GM10248 (cell line): ENCODE measurements at places on chromosomes 1 and 21.

- no peak for DNase-seq
These were observed 48.0 kb upstream of the COG2 start for GRCh38 chr1:230594214-230594773.

- DNase-seq: peak; percentile 38
These were observed 59.7 kb downstream of the MIER1 start for GRCh38 chr1:66984491-66984890.

- no peak for DNase-seq
These were observed 245.3 kb downstream of the PLPP3 start for GRCh38 chr1:56334047-56334446.

DNA sequence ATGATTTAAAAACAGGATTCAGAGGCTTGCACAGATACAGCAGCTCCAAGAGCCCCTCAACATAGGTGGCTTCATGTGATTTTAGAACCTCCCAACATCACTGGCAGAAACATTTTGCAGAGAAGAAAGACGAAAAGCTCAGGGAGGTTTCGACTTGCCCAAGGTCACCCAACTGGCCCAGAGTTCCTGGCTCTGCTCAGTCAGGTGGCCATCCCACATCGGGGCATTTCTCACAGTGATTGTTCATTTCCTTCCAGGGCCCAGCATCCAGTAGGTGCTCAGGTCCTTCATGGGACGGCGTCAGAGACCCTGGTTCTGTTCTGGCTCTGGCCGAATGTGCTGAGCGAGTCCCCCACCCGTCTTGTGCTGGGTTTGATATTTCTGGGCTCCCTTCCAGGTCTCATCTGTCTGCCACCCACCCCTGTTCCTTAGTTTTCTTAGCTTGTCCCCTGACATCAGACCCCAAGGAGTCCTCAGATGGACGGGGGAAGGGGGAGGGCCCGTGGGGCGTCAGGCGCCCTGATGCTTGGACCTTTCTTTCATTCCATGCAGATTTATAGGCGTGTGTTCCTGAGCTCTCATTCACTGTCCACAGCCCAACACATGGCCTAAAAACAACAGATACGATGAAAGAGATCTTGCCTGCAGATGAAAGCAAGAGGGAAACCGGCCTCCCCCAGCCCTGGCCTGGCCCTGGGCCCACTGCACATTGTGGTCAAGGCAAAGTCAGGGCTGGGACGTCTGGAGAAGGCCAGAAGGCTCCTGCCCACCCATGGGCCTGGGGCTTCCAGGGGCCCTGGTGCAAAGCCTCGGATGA is 123.1 kb upstream of the ZBTB40 start:
- DNase-seq: no peak

DNA sequence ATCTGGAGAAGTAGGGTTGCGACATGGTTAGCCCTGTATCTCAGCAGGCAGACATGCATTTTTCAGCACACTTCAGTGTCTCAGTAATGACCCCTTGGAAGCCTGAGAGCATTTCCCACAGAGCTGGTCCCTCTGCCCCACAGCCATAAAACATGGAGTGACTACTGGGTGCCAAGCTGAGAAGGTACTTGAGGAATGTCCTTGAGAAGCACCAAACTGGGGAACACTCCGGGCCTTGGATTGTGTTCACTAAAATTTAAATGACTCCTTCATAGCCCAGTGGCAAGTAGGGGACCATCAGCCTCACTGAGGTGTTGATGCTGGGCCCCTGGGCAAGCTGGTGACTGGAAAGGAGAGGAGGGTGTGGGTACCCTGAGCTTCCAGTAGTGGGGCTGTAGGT is 54.7 kb downstream of the KCNJ6 start:
- no peak for DNase-seq

DNA sequence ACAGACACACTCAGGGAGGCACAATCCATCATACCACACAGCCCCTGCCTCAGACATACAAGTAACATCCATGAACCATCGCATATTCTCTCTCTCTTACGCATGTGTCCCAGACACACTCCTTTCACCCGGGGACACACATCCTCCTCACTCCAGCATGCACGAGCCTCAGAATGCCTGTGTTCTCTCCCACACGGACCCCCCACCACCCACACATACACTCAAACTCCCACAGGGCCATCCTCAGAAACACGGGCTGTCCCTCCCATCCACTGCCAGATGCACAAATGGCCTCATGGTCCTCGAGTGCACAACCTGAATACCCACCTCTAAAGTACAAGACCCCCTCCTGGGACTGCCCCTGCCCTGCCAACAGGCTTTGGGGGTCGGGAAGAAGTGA is 2.2 kb upstream of the C1QC start:
- DNase-seq: no peak

DNA sequence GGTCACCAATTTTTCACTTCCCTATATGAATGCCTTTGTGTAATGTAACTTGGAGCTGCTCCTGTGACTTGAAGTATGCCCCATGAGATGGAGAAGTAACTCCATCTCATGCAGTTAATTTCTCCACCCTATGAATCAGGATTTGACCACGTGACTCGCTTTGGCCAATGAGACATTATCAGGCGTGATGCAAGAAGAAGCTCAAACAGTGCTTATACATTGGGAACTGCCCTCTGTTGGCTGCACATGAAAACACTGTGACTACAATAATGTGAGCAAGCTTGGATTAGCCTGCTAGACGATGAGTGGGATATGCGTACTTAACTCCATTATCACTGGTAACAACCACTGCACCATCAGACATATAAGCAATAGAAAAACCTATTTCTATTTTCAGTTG is 684.4 kb downstream of the PLA2G4A start:
- no peak for DNase-seq

- DNase-seq: peak; percentile 48
These were observed 32.9 kb downstream of the GPA33 start for GRCh38 chr1:167057241-167057688.

- no peak for DNase-seq
These were observed 21.5 kb upstream of the SMYD2 start for GRCh38 chr1:214259353-214259977.

GRCh38 chr1:113133759-113134158 is 60.8 kb downstream of the LRIG2 start:
- DNase-seq: no peak

DNA sequence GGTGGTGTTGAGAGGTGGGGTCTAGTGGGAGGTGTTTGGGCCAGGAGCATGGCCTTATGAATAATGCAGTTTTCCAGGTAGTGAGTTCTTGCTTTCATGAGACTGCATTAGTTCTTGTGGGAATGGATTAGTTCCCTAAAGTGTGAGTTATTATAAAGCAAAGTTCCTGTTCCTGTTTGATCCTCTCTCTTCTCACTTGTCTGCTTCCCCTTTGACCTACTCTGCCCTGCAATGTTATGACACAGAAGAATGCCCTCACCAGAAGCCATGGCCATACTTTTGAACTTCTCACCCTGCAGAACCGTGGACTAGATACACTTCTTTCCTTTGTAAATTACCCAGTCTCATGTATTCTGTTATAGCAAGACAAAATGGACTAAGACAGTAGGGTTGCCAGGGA is 53.6 kb downstream of the MAP3K7CL start:
- no peak for DNase-seq

GRCh38 chr1:171881442-171881841 is 40.1 kb downstream of the DNM3 start:
- DNase-seq: no peak

DNA sequence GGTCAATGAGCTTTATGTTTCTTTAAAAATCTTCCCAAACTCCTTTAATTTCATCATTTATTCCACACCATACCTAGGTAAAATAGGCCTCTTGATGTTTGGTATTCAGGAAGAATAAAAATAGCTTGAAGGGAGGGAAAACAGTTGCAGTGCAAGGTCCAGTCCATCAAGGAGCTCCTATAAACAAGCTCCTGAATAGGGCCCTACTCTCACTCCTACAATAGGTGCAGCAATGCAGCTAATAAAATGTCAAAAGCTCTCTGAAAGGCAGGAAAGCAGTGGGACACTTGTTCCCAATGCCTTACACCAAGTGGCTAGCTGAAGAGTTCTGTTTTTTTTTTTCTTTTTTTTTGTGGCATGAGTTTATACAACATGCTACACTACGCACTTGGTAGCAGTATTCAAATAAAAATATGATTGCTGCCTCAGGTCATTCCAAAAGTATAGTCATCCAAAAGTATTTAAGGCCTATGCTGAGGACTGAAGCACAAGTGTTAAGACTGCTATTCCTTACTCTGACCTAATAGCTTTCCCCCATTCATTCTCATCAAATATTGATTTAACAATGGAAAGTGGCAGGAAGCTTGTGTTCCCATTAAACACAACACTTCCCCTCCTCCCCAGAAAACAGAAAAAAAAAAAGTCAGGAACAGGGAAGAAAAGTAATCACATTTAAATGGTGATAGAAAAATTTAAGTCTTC is 9.8 kb downstream of the TEX38 start:
- no peak for DNase-seq

GRCh38 chr1:150498342-150498741 is 9.6 kb upstream of the ECM1 start:
- DNase-seq: no peak

DNA sequence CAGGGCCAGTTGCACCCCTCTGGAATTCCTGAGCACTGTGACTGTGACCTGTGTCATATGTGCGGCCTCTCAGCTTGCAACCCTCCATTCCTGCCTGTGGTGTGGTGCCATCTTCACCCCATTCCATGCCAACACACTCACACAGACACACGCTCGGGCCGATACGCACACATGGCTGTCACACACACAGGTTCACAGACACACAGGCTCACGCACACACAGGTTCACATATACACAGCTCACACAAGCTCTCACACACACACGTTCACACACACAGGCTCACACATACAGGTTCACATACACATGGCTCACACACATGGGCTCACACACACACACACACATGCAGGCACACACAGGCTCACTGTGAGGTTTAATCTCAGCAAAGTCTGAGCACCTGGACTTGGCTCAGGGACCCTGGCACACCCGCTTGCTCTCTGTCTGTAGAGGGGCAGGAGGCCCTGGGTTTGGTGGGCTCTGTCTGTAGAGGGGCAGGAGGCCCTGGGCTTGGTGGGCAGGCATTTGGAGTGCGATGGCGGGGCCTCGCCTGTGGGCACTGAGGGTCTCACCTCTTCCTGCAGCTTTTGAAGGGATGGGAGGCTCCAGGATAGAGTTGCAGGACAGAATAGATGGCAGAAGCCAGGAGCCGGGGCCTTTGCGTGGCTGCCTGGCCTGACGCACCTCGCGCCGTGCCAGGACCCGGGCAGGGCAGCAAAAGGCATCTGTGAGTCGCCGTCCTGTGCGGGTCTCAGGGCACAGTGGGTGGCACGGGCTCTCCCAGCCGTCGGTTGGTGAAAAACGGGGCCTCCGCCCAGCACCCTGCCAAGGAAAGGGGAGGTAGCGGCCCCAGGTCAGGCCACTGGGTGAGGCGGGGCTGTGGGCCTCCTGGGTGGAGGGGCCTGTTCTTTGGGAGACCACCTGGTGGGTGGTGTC is 17.1 kb downstream of the COL18A1 start:
- DNase-seq: no peak

- no peak for DNase-seq
These were observed 569.1 kb downstream of the NPHP4 start for GRCh38 chr1:5423109-5423508.

DNA sequence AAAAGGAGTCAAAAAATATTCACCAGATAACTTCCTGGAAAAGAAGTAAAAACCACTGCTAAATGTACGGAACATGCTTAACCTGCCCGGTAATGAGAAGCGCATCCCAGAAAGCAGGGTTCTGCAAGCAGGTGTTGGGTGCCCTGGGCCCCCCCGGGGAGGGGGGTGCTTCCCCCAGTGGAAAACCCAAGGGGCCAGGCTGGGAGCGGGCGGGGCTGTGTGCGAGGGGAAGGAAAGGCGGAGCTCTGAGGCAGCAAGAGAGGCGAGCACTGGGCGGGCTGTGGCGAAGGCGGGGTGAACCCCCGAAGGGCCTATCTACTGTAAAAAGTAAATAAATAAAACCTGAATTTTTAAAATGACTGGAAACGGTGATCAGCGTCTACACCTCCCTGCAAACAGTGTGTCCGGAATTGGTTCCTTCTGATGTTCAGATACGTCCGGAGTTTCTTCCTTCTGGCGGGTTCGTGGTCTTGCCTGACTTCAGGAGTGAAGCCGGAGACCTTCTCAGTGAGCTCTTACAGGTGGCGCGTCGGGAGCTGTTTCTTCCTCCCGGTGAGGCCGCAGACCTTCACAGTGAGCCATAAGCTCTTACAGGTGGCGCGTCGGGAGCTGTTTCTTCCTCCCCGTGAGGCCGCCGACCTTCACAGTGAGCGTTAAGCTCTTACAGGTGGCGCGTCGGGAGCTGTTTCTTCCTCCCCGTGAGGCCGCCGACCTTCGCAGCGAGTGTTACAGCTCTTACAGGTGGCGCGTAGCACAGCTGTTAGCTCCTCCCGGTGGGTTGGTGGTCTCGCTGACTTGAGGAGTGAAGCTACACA is 13.4 kb downstream of the FTCD start:
- DNase-seq: no peak

DNA sequence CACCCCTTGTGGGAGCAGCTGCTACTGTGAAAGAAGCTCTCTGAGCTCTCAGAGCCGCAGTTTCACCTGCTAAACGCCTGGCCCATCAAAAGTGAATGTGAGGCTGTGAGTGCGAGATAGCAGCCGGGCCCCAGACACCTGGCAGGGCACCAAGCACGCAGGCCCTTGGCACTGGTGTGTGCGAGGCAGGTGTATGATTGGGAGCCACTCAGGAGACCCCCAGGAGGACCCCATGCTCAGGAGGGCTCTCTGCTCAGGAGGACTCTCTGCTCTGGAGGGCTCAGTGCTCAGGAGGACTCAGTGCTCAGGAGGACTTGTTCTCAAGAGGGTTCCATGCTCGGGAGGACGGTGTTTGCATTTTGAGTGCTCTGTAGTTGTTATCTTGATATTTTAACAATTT is 14.3 kb upstream of the ADARB1 start:
- no peak for DNase-seq

DNA sequence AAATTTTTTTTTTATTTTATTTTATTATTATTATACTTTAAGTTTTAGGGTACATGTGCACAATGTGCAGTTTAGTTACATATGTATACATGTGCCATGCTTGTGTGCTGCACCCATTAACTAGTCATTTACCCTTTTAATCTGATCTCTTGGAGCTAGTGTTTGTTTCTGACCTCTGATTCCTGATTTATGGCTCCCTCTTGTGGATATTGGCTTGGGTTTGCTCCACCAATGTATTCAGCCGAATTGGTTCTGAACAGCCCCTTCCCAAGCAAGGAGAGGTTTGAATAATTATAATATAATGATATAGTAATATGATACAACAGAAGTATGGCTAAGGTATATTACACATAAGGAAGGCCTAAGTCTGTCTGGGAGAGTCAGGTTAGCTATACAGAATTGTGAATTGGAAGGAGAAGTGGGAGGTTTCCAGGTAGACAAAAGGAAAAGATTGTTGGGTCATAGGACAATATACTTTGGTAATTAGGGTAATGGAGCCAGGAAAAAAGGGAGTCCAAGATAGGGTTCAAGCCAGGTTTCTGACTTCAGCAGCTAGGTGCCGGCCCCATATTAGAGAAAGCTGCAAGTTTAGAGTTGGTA is 53.1 kb upstream of the HMCN1 start:
- peak; percentile 25 for DNase-seq

- DNase-seq: no peak
These were observed 26.1 kb downstream of the SPRTN start for GRCh38 chr1:231364192-231364591.

GRCh38 chr1:238660849-238661248 is 725.5 kb upstream of the CHRM3 start:
- no peak for DNase-seq

- DNase-seq: no peak
These were observed 96.0 kb downstream of the MAB21L3 start for GRCh38 chr1:116207126-116207735.

GRCh38 chr1:235865565-235866204 is 1.0 kb downstream of the LYST start:
- no peak for DNase-seq

- DNase-seq: no peak
These were observed 76.0 kb downstream of the NRIP1 start for GRCh38 chr21:14988760-14989159.

GRCh38 chr1:199081739-199082138 is 442.9 kb downstream of the PTPRC start:
- peak; percentile 13 for DNase-seq
